ENCODE measurements at places on chromosomes 3 and 15.
A peak's percentile ranks its signal among the peaks of the same experiment; 100 is the strongest.

DNA sequence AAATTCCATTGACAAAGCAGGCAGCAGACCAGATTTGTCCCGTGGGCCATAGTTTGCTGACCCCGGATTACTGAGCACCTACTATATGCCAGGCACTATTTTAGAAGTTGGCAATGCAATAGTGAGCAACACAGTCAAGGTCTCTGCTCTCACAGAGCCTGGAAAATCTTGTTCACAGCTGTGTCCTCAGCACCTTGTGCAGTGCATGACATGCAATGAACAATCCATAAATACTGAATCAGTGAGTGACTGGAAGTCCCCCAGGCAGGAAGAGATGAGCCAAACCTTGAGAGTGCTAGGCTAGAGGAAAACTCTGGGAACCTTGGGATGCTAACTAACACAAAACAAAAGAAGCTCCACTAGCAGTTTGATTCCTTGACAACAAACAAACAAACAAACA is 14.4 kb downstream of the TM4SF1 start:
- no peak for DNase-seq

- DNase-seq, result no peak
Observed at GRCh38 chr3:112958811-112959560, 15.9 kb downstream of the CD200R1 start.

DNA sequence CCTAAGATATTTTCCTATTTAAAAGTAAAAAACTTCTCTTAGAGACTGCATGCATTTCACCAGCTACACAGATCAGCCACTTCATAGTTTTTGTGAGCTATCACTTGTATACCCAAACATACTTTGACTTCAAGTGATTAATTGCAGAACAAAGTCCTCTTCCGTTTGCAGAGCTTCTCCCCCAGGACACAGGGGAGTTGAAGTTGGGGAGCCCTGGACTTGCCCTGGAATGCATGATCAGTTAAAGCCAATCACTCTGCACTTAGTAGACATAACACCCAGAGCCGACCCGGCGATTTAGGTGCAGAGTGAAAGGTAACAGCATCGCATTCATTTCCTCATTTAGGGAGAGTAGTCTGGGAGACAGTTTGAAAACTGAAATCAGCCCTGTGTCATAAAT is 70.1 kb downstream of the GREM1 start:
- no peak for DNase-seq

GRCh38 chr15:38781196-38781595 is 216.6 kb upstream of the RASGRP1 start:
- DNase-seq, result no peak

- no peak for DNase-seq
Observed at GRCh38 chr3:4963669-4964570, 15.3 kb upstream of the BHLHE40 start.

GRCh38 chr3:114624047-114624445 is 330.2 kb downstream of the TIGIT start:
- no peak for DNase-seq

DNA sequence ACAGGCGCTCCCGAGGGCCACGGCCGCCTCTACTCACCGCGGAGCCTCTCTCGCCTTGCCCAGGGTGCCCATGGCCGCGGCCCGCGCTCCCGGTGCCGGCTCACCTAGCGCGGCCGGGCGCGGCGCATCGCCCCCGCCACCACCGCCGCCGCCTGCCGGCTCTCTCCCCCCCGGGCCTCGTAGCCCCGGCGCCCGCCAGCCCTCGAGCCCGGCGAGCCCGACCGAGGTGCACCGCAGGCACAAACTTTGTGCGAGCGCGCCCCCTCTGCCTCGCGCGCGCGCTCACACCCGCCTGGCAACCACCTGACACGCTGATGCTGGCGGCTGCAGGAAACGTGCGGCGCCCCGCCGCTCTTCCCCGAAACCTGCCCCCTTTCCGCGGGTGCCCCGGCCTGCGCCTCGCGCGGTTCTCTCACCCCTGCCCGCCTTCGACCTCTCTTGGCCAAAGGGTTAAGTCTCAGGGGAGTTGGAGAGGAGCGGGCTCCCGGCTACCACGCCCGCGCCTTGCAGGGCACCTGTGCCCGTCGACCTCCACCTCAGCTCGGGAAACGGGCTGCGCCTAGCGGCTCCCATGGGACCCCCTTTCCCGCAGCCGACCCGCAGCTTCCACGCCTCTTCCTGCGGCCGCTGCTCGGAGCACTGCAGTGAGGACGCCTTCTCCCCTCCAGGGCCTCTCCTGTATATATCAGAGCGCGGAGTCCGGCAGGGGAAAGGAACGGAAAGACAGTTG is at the start of gene RASGRP1:
Gene RASGRP1 (minus strand): TSS at position 258 of the 730 bp plus-strand sequence. CDS start 186 bp downstream, at position 72.
- peak; percentile 47 for DNase-seq

DNA sequence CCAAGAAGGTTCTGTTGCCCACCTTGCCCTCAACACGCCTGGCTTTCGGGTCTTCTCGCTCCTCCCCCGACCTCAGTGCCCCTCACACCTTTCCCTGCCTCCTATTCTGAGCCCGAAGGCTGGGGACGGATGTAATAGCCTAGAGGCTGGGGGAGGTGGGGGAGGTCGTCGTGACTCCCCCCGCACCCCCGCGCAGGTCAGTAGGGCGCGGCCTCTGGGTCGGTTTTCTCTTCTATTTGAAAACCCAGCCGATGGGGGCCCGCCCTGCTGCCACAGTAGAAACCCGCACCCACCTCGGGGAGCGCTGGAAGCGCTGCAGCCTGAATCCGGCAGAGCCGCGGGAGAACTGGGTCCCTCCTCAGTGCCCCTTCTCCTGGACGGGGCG is 1.0 kb upstream of the RBPMS2 start:
- DNase-seq, result no peak

DNA sequence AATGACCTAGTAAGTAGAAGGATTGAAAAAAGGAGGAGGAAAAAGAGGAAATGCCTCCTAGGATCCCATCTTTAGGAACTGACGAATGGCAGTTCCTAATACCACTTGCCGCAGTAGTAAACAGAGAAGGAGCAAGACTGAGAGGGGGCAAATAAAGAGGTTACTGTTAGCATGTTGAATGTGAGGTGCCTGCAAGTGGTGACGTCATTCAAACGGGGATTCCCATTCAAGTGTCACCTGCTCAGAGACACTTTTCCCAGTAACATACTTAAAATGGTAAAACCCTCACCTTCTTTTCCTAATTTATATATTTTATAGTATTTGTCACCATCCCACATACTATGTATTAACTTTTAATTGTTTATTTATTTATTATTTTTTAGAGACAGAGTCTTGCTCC is 178.9 kb downstream of the IL5RA start:
- DNase-seq, result no peak

DNA sequence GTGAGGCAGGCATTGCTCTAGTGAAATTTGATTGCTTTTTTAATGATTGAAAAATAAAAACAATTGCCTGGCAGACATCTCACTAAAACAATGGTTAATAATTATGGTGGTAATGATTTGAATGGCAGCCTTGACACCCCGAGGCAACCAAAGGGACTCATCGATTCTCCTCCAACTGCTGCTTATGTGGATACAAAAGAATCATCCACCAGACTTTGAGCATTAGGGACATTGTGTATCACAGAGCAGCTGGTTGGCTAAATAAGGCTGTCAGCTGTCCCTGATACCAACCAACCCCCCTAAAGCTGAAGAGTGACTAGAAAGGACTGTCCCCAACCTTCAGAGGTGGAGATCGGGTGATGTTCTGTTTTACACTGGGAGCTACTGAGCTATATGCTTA is 1.7 kb upstream of the CD47 start:
- no peak for DNase-seq

Data from RWPE1 (cell line).